Cortex of kidney (tissue), 1 donor: ENCODE measurements at places on chromosomes 3 and 15.

- DNase-seq = no peak
Observed at GRCh38 chr15:60372227-60372626, 25.6 kb downstream of the ANXA2 start.

GRCh38 chr3:48696601-48697000, 10.9 kb upstream of the NCKIPSD start:
- no peak for DNase-seq

DNA sequence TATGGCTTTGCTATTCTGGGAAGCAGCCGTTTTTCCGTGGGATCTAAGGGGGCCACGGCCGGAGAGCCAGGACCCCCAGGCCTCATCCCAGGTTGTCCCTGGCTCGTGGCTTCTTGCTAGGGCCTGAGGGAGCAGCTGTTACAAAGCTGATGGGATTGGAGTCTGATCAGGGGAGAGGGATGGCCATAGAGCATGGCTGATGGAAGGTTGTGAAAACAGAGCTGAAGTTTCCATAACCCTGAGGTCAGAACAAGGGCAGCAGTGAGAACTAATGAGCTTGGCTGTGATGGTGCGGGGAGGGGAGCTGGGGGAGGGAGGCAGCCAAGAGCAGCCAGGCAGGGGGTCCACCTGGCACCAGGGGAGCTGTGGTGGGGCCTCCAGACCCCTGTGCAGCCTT, 63.0 kb downstream of the LINGO1 start:
- DNase-seq = no peak

GRCh38 chr3:18247139-18247695, 177.9 kb downstream of the SATB1 start:
- DNase-seq = no peak

- no peak for DNase-seq
Observed at GRCh38 chr3:129507181-129507831, 21.1 kb upstream of the RHO start.

GRCh38 chr3:174362556-174362955, 496.6 kb upstream of the NAALADL2 start:
- DNase-seq = no peak

- no peak for DNase-seq
Observed at GRCh38 chr3:33883538-33883950, 85.1 kb downstream of the PDCD6IP start.

DNA sequence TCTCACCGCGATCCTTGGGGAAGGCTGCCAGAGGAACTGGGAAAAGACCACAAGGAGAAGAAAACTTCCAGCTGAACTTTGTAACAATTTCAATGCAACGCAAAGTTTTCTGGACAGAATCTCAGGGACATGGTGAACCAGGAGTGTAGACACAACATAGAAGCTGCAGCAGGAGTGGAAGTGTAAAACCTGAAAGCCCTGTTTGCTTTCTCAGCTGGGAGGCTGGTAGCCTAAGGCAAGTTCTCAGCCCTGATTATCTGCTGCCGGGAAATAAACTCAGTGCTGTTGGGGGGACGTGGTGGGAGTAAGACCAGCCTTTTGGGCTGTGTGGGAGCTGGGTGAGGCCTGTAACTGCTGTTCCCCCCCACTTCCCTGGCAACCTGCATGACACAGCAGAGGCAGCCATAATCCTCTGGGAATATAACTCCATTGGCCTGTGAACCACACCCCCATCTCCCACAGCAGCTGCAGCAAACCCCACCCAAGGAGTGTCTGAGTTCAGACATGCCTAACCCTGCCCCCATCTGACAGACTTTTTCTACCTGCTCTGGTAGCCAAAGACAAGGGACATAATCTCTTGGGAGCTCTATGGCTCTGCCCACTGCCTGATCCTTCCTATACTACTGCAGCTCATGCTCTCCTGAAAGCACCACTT, 106.7 kb downstream of the ZNF621 start:
- DNase-seq = no peak

DNA sequence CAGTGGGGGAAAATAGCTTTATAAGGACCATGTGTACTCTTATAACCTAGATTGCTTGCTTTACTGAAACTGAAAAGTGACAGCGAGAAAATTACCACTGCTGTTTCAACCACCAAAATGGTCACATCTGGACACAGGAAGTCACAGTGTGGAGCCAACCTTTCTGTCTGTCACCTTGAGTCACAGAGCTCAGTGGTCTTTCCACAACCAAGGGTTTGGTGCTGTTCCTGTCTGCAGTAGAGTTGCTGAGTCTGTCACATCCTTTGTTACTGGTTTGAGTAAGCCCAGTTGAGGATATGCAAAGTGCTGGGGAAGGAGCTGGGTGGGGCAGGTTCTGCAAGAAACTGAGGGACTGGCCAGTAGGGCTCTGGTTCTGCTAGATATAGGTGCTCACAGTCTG, 139.1 kb upstream of the EIF1B start:
- DNase-seq = no peak

- no peak for DNase-seq
Observed at GRCh38 chr3:154954757-154955156, 125.4 kb upstream of the MME start.

DNA sequence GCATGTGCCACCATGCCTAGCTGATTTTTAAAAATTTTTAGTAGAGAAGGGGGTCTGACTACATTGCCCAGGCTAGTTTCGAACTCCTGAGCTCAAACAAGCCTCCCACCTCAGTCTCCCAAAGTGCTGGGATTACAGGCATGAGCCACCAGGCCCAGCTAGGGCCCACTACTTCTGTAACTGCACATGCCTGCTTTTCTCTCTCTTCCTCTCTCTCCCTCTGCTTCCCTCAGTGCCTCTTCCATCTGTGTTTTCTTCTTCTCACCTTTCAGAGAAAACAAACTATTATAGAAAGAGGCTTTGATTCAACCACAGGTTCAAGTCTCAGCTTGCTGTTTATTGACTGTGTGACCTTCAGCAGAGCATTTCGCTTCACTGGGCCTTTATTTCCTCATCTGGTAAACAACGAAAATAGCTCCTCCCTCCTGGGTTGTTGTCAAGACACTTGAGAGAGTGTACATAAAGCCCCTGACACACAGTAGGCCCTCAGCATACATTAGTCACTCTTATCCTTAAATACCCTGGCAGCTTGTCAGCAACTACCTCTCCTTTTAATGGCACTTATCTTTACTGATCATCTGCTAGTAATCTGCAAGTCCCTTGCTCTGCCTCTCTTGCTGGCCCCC, 10.2 kb downstream of the TADA3 start:
- no peak for DNase-seq

- no peak for DNase-seq
Observed at GRCh38 chr15:68158046-68158628, 47.0 kb downstream of the CALML4 start.

DNA sequence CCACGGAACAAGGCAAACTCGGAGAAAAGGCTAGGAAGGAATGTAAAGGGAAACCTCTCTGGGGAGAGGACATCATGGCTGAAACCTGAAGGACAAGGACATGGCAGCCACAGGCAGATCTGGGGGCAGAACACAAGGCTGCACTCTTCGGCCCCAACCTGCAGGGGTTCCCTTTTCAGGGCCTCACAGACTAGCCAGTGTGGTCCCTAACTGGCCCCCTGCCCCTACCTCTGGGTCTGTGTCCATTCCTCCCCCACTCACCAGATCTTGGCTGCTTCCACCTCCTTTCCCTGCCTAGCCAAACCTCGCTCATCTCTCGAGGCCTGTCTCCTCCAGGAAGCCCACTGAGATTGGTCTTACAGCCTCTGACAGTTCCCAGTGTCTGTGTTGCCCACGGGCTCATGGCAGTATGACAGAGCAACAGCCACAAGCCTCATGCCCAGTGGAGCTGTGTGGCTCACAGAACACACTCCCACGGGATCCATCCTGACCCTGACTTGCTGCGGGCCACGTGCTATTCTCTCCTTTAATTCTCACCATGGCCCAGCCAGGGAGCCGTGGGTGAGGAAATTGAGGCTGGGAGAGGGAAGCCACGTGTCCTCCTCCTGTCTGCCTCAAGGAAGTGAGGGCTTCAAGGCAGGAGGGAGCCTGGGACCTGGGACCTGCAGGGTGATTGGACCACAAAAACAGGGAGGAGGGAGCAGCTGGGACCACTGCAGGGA, 26.5 kb downstream of the WNT7A start:
- no peak for DNase-seq

GRCh38 chr3:194688946-194689345, 3.3 kb downstream of the FAM43A start:
- DNase-seq = no peak

GRCh38 chr3:140910860-140911259, 30.8 kb upstream of the SLC25A36 start:
- no peak for DNase-seq

DNA sequence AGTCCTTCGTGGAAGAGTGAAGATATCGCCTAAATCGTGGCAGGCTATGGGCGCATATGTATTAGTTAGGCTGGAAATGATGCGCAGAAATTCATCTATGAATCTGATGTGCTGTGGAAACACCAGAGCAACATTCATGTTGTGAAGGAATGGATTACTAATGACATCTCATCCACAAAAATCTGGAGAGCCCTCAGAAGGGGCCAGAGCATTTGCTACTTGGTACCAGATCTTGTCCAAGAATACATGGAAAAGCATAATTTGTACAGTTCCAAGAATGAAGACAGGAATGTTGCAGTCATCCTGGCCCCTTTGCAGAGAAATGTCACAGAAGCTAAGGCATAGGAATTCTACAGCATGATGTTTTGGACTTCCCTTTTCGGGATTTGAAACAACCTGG, 38.4 kb upstream of the FOXB1 start:
- no peak for DNase-seq

DNA sequence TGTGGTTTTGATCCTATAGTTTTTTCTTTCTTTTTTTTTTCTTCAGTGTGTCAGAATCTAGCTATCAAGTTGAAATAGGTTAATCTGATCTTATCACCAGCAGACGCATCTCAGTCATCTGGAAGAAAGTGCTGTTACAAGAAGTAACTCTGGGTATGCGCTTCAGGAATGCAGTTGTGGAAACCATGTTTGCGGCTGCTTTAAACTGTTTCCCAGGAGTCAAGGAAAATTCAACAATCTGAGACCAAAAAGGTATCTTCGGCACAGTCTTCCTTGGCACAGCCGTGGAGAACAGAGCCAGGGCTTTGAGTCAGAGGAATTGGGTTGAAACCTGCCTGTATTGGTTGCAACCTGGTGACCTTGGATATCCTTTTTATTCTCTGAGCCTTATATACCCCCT, 59.9 kb downstream of the CD47 start:
- DNase-seq = no peak

GRCh38 chr15:63063164-63063756, 20.7 kb downstream of the TPM1 start:
- DNase-seq = no peak
